ENCODE measurements at places on chromosomes 4 and X.

DNA sequence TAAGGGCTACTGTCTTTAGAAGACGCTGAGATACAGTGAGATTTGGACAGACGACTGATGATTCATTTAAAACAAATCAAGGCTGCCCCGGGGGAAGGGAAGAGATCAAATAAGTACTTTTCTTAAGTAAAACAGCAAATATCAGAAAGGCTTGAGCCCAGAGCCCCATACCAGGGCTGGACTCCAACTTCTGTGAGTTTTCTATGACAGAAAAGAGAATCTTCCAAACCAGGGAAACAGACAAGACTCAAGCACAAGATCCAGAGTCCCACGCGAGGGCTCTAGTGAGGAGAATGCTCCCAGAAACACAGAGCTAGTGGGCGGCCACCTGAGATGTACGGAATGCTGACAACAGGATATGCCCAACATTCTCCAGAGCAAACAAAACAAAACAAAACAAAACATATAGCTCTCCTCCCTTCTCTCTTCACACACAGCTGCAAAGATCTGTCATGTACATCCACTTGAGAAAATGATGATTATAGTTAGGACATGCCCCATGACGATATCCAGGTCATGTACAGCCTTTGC is 13.1 kb downstream of the ACSL1 start:
- no peak for DNase-seq

- DNase-seq: no peak
Measured at GRCh38 chrX:115147220-115147619, 42.0 kb upstream of the RBMXL3 start.

DNA sequence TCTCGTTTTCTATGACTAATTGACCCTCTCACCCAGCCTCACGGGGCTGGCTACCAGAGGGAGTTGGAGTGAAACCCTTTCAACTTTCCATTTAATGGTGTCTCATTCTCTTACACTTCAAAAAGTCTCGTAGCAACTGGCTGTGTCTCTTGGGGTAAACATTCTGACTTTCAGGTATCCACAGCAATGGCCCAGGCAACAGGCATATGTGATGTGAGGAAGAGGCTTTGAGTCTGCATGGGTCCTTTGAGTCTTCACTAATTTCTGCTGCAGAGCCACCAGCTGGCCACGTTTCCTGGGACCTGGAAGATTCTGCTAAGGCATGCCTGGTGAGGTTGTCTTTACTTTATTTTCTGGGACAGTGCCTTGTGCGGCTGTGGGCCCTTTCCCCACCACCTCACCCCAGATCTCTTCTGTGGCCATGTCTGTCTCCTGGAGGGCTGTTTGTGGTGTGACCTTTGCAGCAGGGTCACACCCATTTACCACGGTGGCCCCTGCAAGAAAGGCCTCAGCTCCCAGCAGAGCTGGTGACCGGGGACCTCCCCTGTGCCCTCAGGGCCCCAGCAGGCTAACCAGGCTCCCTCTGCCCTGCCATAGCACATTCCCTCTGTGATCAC is 112.5 kb upstream of the FRG1 start:
- DNase-seq: no peak

- DNase-seq: no peak
Measured at GRCh38 chrX:132017431-132018185, 5.5 kb upstream of the STK26 start.

DNA sequence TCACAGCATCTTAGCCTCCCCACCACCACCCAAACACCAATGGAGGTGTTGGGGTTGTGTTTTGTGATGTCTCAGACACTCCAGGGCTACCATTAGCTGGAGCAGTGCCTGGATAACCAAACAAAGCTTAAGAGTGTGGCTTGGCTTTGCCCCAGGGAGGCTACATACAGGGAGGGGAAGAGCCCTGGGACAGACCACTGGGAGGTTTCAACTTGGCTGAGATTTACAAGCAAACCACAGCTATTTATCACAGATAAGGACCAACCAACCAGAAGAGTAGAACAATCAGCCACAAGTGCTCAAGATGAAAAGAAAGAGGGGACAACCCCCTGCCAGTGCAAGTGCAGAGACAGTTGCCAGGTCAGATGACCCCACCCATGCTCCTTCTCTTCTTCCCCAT is 24.1 kb downstream of the SOX3 start:
- DNase-seq: no peak

GRCh38 chr4:31005037-31005436 is 284.9 kb downstream of the PCDH7 start:
- no peak for DNase-seq

DNA sequence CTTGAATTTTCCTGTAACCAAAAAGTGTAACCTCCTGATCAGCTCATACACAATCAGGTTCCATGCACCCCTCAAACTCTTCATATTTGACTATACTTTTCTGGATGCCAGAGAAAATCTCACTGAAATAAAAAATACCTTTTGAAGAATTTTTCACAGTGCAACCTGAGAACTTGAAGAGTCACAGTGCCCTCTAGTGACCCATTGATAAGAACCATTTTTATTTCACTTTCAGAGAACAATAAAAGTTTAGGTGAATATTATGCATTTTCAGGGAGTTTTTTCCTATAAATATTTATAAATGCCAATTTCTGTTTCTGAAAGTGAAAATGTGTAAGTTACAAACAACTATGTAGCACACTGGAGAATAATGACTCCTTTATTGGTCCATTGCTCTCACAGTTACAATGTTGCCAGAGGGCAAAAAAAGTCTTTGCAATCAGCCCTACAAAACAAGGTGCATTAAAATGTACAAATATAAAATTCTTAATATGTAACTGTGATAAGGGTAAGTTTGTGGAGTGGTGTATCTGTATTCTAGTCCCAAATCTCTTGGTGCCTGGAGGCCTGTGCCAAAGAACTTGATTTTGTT is 153.6 kb upstream of the INTU start:
- DNase-seq: no peak
